ENCODE measurements at places on chromosomes 5 and 9.

GRCh38 chr5:5156471-5157082 is 16.4 kb downstream of the ADAMTS16 start:
- no peak for DNase-seq

- no peak for DNase-seq
These were observed 161.2 kb downstream of the MED27 start for GRCh38 chr9:131918481-131918880.

DNA sequence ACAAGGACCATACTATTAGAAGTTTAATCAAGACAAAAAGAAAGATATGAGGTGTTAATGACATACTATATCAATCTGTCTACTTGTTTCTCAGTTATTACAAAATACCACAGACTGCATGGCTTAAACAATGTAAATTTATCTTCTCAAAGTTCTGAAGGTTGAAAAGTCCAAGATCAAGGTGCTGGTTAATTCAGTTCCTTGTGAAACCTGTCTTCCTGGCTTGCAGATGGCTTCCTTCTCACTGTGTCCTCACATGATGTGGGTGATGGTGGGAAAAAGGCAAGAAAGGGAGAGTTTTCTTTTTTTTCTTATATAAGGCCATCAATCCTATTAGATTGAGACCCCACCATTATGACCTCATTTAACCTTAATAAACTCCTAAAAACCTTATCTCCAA is 15.6 kb upstream of the SPINK14 start:
- no peak for DNase-seq

DNA sequence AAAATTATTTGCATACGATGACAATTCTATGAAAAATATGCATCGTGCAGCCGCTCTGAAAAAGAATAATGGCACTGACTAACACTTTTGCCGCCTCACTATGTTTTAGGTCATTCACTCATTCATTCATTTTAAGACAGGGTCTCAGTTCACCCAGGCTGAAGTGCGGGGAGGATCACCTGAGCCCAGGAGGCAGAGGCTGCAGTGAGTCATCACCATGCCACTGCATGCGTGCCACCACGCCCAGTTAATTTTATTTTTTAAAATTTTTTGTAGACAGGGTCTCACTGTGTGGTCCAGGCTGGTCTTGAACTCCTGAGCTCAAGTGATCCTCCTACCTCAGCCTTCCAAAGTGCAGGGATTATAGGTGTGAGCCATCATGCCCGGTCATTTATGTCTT is 37.0 kb downstream of the RAPGEF1 start:
- no peak for DNase-seq

DNA sequence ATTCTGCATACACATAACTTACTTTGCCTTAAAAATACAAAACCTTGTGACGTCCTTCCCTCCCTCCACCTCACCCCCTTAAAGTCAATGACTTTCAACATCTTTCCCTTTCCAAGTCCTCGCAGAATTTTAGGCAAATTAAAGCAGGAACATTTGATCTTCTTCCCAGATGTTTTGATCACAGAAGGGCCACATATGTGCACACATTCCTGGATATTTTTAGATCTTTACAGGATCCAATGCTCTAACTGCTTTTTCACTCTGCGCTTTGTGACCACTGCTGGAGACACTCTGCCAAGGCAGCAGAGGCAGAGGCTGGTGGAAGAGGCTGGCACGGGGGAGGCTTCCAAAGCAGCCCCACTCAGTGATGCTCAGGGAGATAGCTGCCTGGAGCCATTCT is 130.7 kb downstream of the SEC61B start:
- no peak for DNase-seq

- no peak for DNase-seq
These were observed 729.8 kb downstream of the EFNA5 start for GRCh38 chr5:106940986-106941385.

- no peak for DNase-seq
These were observed 706.0 kb upstream of the GRAMD2B start for GRCh38 chr5:125717209-125717608.

DNA sequence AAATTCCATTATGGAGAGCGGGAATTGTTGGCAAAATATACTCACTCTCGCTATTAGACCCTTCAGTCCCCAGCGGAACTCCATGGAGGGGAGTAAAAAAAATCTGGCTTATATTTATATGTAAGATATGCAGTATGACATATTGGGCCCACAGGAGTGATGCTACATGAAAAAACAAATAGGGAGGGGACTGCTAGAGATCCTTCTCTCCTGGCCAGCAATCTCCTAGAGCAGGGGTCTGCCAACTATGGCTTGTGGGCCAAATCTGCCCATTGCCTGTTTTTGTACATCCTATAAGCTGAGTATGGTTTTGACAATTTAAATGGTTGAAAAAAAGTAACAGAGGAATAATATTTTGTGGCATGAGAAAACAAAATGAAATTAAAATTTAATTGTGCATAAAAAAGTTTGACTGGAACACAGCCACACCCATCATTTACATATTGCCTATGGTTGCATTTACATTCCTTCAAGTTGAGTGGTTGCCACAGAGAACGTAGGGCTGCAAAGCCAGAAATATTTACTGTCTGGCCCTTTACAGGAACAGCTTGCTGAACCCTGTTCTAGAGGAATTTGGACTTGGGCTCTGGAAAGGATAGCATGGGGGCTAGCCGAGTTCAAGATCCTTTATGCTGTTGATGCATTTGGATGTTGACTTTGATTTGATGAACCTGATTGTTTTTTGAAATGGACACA is 197.3 kb upstream of the CLINT1 start:
- no peak for DNase-seq

GRCh38 chr9:36470643-36471290 is 70.7 kb upstream of the RNF38 start:
- peak; percentile 61 for DNase-seq

DNA sequence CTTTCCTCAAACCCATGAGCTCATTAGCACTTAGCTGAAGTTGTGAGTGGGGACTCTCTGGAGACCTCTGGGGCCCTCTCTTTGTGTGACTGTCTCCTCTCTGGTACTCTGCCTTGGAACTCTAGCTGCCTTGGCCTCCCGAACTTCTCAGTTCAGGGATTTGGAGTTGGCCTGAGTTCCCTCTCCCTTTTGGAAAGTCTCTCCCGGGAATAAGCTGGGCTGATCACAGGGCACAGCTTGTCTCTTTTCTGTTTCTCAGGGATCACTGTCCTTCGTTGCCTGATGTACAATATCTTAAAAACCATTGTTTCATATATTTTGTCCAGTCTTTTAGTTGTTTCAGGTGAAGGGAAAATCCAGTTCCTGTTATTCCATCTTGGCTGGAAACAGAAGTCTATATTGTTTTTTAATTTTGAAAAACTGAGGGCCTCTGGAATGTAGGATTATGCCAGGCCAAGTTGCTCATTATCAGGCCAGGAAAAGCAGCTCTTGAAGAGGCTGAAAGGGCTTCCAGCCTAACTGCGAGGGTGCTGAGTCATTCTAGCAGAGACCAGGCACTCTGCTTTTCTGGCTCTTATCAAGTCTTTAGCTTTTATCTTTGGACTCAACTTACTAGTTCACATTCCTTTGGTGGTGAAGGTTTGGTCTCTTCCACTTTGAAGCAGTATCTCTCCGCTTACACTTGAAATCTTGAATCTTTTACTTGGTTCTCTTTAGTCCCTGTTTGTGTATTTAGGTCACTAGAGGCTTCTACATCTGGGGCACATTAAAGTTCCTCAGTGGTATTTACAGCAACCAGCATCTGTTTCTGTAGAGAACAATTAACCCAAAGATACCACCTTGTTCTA is 8.4 kb upstream of the RGS3 start:
- DNase-seq = no peak

- no peak for DNase-seq
These were observed 16.4 kb downstream of the JADE2 start for GRCh38 chr5:134541736-134542376.

GRCh38 chr9:80994892-80995291 is 694.5 kb downstream of the TLE1 start:
- no peak for DNase-seq

DNA sequence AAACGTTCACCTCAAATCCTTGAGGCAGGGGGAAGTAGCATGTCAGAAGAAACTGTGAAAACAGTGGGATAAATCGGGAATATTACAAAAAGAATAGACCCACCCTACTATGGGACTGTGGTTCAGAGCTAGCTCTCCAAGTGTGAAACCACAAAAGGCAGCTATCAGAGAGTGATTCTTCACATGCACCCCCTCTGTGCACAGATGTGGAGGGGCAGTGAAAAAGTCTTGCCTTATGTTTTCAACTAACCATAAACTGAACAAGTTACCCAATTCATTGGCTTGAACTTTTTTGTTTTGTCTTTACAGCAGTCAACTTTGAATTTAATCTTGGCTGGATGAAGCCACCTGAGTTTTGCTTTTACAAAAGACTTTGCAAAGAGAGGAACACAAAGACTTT is 98.8 kb upstream of the NR4A3 start:
- DNase-seq = no peak

DNA sequence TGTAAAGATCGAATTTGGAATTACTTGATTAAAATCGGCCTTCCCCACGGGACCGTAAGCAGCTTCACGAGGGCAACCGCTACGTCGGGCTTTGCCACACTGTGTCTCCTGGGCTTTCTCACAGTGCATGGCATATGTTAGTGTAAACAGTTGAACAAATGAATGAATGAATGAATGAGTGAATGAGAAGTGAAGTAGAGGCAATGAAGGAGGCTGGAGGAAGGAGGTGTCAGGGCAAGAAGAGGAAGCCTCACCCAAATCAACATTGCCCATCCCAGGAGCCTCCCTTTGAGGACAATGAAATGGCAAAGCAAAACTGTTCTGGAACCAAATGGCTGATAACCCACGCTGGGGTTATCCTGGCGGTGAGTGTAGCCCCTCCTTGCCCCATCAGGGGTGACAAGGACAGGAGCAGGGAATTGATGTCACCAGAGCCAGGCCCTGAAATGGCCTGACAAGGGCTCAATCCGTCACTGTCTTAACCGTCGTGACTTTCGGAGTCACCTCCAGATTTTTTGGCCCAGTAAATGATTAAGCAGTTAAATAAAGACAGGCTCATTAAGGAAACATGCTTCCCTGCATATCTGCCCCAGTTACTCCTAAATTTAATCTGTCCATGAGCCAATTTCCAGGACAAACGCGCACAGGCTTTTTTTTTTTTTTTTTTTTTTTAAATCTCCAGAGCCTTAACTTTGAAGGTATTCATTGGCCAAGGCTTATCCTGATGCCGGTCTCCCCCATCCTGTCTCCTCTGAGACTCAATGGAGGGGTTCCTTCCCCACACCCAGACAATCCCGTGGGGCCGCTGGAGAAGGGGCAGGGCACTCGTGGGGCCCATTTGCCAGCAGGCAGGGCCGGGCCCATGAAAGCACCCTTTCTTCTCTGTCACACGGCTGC is 88.4 kb upstream of the BOD1 start:
- DNase-seq = no peak

DNA sequence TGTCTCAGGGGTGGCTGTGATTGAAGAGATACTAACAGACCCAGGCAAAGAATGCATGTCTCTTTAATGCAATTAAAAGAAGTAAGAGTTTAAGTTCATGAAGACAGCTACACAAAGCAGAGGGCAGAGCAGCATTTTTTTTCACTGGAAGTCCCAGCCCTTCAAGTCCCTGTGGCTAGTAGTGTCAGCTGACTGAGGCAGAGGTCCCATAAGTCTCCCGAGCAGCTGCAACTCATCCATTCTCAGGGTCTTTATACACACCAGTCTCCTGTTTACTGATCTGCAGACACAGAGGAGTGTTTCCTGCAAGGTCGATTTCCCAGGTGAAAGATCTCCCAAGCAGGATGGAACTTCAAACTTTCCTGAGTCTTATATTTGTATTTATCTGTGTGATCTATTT is 169.4 kb upstream of the GLRA1 start:
- no peak for DNase-seq

- no peak for DNase-seq
These were observed 477.5 kb downstream of the PDE4D start for GRCh38 chr5:59416026-59416425.

GRCh38 chr5:181281077-181281983 is 20.4 kb upstream of the TRIM52 start:
- DNase-seq = no peak

DNA sequence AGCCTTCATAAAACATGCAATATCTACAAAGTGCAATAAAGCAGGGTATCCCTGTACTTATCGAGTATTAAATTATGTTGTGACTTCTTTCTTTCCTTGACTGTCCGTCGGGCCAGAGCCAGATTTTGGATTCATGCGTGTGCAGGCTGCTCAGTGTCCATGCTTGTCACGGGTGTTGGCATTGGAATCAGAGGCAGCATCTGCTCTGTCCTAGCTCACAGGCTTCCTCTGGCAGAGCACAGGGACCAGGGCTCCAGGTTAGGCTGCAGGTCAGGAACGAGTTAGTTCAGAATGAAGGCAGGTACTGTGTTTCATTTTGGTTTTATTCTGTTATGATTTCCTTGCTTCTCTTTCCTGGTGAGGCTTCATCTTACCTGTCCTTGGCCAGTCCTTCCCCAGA is 249.8 kb downstream of the AUH start:
- DNase-seq = no peak

DNA sequence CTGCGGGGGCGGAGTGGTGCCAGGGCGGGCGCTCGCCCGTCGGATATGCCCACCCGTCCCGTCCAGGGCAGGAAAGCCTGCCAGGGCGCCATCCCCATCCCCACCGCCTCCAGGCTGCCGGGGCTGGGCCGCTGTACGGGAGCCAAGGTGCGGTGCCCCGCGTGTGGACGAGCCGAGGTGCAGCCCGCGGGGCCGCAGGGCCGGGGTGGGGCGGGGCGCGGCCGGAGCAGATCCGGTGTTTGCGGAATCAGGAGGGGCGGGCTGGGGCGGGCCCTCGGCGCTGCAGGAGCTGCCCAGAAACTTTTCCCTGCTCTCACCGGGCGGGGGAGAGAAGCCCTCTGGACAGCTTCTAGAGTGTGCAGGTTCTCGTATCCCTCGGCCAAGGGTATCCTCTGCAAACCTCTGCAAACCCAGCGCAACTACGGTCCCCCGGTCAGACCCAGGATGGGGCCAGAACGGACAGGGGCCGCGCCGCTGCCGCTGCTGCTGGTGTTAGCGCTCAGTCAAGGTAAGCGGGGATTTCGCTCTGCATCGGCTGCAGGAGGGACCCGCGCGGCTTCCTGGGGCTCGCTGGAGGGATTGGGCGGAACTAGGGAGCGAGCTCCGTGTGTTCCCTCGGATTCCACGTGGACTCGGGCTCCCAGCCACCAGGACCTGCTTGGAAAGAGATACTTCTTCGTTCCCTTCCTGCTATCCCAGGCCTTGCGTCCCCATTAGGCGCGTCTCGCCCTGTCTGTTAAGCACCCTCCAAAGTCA is at the start of gene ITGA2:
ITGA2 (plus strand) TSS at position 328 of the 756 bp plus-strand sequence; CDS start at position 445, 117 bp downstream.
- DNase-seq = peak; percentile 24

GRCh38 chr5:60903356-60903755 is 41.5 kb downstream of the ERCC8 start:
- DNase-seq = no peak

GRCh38 chr9:136648751-136649150 is 14.0 kb upstream of the EGFL7 start:
- no peak for DNase-seq

- no peak for DNase-seq
These were observed 140.0 kb downstream of the SYK start for GRCh38 chr9:90941661-90942060.

- DNase-seq = no peak
These were observed 31.1 kb downstream of the PCSK5 start for GRCh38 chr9:75921391-75922127.

Measured in stimulated activated CD4-positive, alpha-beta T cell treated with anti-CD3 and anti-CD28 coated beads, Interleukin-4, amount 100 ng/mL, for 1 hour (primary cell).